ENCODE measurements at places on chromosomes 12 and 14. TPM values are rescaled to one million over a fixed set of nuclear protein-coding genes. Genes with fewer than 3 reads are reported as not detected.

GRCh38 chr12:22477894-22478287 is 66.5 kb downstream of the C2CD5 start:
- DNase-seq, result no peak

GRCh38 chr12:108141600-108142130 is 12.6 kb downstream of the WSCD2 start:
- DNase-seq, result no peak

GRCh38 chr12:19712041-19712440 is 272.7 kb downstream of the AEBP2 start:
- no peak for DNase-seq

- DNase-seq, result no peak
Observed at GRCh38 chr12:71605039-71605438, 58.6 kb downstream of the ZFC3H1 start.

The TMEM106C gene
- polyA plus RNA-seq, result 29.3 TPM

DNA sequence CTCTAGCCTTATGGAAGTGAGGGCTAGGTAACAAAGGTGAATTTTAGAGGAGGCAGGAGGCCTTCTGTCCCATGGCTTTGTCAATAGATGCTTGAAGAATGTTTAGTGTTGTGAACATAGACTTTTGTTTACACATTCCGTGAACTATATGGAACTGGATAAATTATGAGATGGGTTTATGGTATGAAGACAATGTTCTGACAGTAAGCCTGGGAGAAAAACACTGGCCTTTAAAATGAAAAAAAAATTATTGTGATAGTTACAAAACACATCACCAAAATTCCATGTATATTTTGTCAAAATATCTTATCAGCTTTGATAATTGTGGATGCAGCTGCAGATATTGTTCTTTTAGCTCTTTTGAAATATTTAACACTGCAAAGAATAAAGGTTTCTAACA is 251.5 kb upstream of the DCN start:
- DNase-seq, result no peak

The SERPINA10 gene
- polyA plus RNA-seq, result not detected

GRCh38 chr12:110704750-110705149 is 15.8 kb upstream of the HVCN1 start:
- no peak for DNase-seq

GRCh38 chr12:94305130-94305957 is 154.3 kb downstream of the CEP83 start:
- DNase-seq, result peak; percentile 46

The KRT80 gene
- 7.2 TPM for polyA plus RNA-seq

GRCh38 chr12:39287409-39287808 is 155.5 kb downstream of the KIF21A start:
- DNase-seq, result no peak

The MYH7 gene
- polyA plus RNA-seq, result 0.19 TPM

The CCDC88C gene
- polyA plus RNA-seq, result 20.6 TPM

DNA sequence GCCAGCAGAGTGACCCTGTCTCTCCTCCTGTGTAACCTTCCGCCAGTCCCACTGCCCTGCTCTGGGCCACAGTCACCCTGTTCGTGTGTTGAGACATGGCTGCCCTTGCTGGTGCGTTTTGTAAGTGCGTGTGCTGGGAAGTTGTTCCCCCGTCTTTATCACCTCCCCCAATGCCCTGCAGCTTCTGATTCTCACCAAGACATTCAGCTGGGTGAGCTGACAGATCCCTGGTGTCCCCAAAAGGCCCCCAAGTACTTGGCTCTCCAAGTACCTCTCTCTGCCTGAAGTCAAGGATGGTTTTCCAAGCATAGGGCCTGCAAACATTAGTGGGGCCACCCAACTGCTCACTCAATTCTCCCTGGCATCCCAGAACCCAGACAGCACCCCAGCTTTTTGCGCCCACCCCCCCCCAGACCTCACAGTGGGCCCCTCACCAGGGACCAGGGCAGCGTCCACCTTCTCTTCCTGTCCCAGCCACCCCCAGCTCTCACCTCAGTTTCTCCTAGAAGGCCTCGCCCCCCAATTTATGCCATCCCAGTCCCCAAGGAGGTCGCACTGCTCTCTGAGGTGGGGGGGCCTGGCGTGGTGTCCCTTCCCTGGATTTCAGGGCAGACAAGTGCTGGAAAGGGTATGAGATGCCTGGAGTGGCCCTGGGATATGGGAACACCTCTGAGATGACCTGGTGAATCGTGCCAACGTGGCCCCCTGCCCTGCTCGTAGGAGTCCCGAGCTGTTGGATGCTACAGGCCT is 51.8 kb upstream of the EML1 start:
- DNase-seq, result no peak

The DTX1 gene
- polyA plus RNA-seq, result 1.3 TPM

DNA sequence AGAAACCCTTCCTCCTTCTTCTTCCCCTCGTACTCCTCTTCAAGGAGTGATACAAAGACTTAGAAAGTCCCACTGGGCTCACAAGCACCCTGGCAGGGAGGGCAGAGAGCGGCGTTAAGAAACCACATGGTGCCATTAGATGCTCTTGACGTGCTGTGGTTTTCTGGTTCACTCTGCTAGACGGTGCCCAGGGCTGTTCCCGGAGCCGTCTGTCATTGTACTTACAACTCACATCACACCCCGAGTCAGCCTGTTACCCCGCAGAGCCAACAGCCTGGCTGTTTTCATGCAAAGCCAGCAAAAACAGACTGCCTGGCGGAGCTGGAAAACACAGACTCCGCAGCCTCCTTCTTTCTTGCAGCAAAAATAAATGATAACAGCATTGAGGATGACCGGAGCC is 232.6 kb upstream of the TBX3 start:
- peak; percentile 78 for DNase-seq

DNA sequence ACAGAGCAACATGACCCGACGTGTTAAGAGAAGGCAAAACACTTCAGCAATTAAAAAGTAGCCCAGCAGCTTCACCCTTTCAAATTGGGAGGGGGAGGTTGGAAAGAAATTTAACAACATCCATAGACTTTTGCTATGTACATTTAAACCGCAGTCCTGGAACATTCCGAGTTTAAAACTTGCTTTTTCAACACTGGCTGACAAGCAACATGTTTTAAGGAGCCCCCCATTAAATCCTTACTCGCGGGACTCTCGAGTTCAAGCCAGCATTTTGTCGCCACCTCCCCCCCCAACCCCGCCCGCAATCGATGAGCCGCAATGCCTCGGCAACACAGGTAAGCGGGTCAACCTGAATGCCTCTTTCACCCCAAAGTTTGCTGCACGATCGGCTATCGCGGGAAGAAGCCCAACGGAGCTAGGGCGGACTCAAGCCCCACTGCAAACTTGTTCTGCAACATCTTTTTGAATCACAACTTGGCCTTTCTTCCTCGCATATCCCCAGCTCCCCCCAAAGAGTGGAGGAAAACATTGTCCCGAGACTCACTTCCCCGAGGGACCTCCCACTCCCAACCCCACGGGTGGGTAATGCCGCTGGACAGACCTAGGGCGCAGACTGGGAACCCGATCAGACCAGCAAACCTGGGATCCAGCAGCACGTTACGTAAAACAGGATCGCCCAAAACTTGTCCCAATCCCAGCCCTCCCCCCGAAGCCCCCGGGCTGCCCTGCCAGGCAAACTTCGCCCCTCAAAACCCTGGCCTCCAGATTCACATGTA is 777 bp downstream of the ZFP36L1 start:
- peak; percentile 45 for DNase-seq

The POMT2 gene
- 14.3 TPM for polyA plus RNA-seq

DNA sequence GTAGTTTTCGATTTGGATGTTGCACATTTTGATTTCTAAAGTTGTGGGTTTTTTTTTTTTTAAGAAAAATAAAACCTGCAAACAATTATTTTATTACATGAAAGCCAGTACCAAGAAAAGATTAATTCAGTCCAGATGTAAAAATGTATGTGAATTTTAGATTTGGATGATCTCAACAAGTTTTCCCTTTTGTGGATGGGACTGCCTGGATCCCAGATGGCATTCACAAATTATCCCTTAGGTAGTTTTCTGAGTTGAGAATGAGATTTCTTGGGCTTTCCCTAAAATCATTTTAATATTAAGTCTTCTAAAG is 2.8 kb downstream of the FRMD6 start:
- peak; percentile 33 for DNase-seq

DNA sequence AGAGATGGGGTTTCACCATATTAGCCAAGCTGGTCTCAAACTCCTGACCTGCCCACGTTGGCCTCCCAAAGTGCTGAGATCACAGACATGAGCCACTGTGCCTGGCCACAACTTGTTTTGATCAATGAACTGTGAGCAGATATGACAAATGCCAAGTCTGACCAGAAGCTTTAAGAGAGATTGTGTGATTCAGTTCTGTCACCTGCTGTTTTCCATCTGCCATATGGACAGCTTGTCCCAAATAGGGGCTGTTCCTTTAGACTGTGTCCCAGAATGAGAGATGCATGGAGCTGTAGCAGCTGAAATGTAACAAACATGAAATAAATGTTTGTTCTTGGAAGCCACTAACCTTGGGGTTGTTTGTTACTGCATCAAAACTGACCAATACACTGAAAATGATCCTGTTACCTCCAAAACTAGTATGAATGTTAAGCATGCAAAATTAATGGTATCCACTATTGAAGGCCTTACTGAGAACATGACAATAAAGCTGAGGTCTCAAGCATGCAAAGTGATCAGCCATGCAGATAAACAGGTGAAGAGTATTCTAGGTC is 65.9 kb upstream of the MED13L start:
- DNase-seq, result no peak

GRCh38 chr14:61542848-61543790 is 152.2 kb upstream of the HIF1A start:
- peak; percentile 80 for DNase-seq

DNA sequence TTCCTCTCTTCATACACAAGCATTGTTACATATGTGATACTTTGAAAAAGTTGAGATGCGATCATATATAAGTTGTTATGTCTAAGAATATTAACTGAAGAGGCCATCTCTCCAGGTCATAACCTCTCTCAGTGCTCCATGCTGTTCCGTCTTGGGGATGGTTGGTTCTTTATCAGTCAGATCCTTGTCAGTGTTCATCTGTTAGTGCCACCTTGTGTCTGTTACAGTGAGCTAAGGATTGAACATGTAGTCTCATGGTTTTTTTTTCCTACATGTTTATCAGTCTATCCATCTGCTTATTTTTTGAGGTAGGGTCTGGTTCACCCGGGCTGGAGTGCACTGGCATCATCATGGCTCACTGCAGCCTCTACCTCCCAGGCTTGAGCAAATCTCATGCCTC is 30.5 kb downstream of the EP400 start:
- no peak for DNase-seq

DNA sequence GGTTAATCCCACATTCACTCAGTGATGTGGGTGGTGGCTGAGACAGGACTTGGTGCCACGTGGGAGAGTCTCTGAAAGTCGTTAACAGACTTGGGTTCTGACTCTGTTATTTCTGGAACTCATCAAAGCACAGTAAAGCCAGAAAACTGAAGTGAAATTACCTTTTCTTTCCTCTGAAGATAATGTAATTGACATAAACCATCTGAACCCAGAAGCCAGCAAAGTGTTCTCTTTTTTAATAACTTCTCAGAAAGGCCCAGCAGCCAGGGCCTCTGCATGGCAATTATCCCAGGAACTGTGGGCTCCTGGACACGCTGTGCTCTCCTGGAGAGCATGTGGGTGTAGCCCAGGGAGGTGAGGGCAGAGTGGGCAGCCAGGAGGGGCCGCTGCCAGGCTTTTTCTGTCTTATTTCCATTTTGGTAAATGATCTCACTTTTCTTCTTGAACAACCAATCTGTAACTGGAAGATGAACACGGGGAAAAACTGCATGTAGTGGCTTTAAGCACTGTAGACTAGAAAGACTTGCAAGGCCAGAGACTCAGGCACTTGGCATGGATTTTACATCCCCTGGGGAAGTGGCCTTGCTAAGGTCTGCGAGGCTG is 444.1 kb upstream of the TMEM132C start:
- no peak for DNase-seq

- no peak for DNase-seq
Observed at GRCh38 chr14:32947792-32948191, 9.1 kb downstream of the NPAS3 start.

GRCh38 chr12:55063291-55063690 is 43.5 kb downstream of the NEUROD4 start:
- no peak for DNase-seq

- DNase-seq, result peak; percentile 8
Observed at GRCh38 chr14:80427101-80427500, 215.8 kb upstream of the DIO2 start.

GRCh38 chr12:27048822-27049752 is 26.7 kb downstream of the MED21 start:
- peak; percentile 67 for DNase-seq

GRCh38 chr12:7075518-7075917 is 15.0 kb downstream of the C1S start:
- DNase-seq, result no peak

DNA sequence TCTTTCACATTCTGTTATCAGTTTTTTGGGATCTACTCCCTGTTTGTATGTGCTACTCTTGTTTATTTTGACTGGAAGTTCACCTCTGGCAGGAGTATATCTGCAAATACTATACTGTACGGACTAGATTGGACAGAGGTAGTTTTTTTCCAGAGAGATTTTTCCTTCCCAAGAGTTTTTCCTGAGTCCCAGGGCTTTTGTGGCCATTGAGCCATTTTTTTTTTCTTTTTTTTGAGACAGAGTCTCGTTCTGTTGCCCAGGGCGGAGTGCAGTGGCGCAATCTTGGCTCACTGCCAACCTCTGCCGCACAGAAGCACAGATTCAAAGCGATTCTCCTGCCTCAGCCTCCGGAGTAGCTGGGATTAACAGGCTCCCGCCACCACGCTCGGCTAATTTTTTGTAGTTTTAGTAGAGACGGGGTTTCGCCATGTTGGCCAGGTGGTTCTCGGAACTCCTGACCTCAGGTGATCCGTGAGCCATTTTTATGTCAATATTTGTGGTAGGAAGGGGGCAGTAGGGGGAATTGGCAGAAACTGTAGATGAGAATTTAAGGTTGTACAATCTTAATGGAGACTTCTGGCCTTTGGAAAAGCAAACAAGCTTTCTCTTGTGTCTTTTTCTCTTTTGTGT is 19.4 kb downstream of the KTN1 start:
- DNase-seq, result no peak

DNA sequence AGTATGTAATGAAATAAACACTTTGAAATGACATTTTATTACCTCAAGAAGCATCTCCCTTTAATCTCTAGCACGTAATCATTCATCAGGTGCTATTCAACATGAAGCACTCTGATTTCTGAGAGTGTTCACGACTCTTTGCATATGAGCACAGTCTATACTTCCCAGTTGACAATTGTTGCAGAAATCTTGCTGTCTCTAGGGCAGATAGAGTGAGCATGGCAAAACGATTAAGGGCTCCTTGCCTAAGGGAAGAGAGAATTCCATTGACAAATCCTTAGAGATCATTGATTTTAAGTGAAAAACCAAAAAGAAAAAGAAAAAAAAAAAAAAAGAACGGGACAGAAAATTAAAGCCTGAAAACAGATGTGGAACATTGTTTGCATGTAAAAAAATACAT is 107.6 kb downstream of the C12orf50 start:
- DNase-seq, result no peak

The GPR137C gene
- polyA plus RNA-seq, result 0.26 TPM

DNA sequence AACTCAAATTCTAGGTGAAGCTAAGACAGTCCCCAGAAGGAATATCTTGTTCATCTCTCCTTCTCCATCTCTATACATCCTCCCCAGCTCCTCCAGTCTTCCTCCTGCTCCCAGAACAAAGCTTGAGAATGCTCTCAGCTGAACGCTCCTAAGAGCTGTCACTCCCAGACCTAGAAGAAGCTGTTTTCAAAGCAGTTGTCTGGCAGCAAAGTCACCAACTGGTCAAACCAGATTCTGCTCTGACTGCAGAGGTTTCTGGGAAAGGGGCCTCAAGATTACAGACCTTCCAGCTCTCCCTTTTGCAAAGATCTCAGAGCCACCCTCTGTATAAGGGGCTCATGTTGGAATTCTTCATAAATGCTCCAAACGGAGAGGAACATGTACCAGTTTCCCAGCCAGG is 9.6 kb upstream of the HSPB8 start:
- no peak for DNase-seq

GRCh38 chr14:74875941-74876913 is at the start of gene PROX2:
Gene PROX2, minus strand, starts transcription at chr14:74876145. Its CDS starts 12,311 bp downstream, at chr14:74863834.
- no peak for DNase-seq

The KRT75 gene
- not detected for polyA plus RNA-seq

All from lung (tissue), 17 donors.